Sciatic nerve (tissue), 2 donors: ENCODE measurements at places on chromosomes 3 and 15.

DNA sequence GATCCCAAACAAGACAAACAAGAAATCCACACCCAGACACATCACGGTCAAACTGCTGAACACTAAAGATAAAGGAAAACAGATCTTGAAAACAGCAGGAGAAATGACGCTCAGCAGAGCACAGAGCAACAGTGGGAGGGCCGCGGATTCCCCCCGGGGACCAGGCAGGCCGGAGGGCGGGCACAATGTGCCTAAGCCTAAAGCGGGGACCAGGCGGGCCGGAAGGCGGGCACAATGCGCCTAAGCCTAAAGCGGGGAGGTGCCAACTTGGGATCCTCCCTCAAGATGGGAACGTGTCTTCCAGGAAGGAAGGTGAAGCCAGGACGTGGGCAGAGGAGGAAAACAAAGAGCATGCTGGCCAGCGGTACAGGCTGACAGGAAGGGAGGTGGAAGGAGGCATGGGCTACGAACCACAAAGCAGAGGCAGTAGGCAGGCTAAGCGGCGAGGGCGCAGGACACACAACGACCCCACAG is 31.1 kb downstream of the CYFIP1 start:
- peak; percentile 78 for DNase-seq

GRCh38 chr15:62739507-62739906 is 303.0 kb upstream of the TPM1 start:
- DNase-seq = no peak

- no peak for DNase-seq
Observed at GRCh38 chr3:159632851-159633250, 355.8 kb upstream of the IL12A start.

DNA sequence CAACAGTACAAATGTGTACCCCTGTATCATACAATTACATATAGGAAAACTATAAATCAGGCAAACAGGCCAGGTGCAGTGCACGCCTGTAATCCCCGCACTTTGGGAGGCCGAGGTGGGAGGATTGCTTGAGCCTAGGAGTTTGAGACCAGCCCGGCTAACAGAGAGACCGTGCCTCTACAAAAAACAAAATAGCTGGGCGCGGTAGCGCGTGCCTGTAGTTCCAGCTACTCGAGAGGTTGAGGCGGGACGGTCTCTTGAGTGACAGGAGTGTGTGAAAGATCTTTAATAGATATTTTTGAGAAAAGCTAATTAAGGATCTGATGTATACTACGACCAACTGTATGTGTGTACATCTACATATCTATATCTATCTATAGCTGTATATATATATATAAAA is 33.8 kb upstream of the BDH1 start:
- DNase-seq = no peak

DNA sequence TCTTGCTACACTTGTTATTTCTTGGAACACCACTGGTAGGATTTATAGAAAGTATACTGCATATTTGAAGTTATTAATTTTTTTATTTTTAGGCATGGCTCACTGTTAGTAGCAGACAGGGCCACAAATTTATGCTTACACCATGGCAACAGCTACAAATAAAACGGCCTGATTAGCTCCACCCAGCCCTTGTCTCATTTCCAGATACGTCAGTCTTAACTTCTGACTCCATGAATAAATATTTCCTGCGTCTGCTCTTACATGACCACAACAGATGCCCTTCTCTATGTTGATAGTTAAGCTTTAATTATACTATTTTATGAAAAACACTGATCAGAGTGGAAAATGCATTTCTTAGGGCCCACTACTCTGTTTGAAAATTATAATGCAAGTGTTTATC is 62.3 kb upstream of the CPOX start:
- DNase-seq = no peak

DNA sequence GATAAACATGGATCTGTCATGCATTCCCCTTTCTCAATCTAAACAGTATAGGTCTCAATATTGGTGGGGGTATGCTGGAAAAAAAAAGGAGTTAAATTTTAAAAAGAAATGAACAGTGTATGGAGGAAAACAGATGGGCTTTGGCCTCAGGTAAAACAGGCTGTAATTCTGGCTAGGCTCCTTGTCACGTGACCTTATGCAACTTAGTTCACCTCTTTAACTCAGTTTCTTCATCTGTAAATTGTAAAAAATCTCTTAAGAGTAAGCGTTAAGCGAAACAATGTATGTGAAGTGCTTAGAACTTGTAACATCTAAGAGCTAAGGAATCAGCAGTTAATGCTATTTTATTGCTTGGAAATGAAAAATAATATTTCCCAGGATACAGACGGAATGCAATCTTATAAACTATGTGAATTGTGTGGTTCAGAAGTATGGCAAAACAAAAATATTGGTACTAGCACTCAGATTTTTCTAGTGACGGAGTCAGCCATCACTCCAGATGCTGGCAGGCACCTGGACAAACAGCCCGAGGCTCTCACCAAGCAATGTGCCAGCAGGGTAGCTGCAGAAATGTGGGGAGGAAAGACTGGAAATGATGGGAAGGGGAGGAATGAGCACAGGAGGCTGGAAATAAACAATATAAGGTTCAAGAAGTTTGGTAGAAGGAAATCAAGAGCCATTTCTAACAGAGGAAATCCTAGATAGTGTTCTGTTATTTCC is 172.8 kb downstream of the USP13 start:
- no peak for DNase-seq

DNA sequence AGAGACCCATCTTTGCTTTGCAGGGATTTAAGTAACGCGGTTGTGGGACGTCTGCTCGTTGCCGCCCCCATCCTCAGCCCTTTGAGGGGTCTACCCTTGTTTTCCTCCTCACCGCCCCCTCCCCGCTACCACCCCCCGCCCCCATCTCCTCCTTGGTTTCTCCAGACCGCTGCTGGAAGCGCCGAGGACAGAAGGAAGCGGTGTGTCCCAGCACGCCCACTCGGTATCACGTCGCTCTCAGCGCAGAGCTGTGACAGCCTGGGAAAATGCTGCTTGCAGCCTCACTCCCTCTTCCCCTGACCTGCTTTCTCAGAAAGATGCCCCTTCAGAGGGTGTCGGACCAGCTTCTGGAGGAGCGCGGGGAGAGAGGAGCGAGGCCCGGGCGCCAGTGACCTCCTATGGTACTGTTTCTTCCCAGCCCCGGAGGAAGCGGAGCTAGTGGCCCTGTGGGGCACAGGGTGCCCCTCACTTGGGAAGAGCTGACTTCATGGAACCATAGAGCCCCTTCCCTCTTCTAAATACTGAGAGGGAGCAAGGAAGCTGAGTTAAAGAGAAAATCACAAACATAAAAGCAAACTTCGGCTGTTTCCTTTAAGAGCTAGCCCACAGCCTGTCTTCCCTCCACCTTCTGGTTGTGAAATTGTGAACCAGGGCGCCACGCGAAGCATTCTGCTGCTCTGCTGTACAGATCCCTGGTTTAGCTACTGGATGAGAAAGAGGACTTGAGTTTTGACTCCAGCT is 698 bp downstream of the IL1RAP start:
- DNase-seq = peak; percentile 73

- no peak for DNase-seq
Observed at GRCh38 chr3:138364356-138365252, 16.2 kb downstream of the MRAS start.

GRCh38 chr3:24443476-24443875 is 51.2 kb downstream of the THRB start:
- DNase-seq = no peak

DNA sequence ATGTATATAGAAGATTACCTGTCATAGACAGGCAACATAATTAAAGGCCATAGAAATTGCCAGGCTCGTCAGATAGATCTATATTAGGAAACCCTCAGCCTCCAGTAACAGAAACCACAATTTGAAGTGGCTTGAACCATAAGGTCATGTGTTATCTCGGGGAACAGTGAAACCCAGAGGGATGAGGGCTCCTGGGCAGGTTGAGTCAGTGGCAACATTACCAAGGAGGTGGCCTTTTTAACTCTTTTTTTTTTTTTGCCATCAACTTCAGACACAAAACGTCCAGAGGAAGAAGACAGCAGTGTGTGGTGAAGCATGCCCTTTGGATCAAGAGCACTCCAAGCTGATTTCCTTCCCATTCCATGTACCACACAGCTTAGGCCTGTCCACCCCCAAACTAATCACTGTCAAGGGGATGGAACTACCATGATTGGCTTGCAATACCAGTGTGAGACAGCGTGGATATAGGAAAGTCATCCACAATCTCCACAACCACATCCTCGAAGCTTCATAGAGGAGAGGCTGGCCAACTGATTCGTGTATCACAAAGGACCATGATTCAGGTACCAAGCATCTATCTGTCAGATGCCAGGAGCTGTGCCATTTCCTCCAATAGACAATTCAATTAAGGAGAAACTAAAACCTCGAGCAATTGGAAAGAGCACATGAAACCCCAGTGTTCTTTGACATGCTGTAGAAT is 999 bp upstream of the KIF7 start:
- peak; percentile 0 for DNase-seq

- no peak for DNase-seq
Observed at GRCh38 chr3:185503521-185503920, 4.7 kb upstream of the TMEM41A start.

- DNase-seq = no peak
Observed at GRCh38 chr3:103511891-103512290, 1077.1 kb downstream of the ZPLD1 start.

DNA sequence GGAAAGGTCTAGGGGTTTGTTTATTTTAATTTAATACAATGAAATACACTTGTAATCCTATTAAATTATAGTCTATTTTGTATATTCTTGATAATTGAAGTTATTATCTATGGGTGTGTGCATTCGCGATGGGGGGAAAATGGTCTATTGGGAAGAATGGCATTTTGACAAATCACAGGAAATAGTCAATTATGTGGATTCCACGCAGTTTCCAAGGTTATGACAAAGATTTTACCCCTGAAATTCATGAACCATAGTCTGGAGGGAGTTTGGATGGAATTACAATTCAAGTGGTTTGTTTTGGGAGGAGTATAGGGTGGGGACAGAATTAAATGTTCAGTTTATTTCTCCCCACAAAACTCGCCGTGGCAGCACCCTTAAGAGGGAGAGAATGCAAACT is 66.5 kb downstream of the RBMS3 start:
- no peak for DNase-seq

DNA sequence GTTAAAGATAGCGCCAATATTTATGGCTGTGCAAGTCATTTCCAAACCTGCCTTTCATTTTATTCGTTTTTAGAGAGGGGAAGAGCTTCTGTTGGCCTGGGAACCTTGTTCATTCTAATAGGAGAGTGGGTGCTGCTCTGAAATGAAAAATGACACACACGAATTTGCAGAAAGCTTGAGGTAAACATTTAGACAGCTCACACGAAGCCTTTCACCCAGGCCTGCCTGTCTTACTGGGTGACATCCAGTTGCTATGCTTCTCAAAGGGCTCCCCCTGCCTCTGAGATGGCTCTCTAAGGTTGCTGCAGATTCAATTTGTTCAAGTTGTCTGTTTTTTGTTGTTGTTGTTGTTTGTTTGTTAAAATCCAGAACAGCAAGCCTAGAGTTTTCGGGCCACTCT is 18.2 kb downstream of the PEX5L start:
- no peak for DNase-seq

GRCh38 chr3:48388966-48389365 is 16.9 kb downstream of the FBXW12 start:
- no peak for DNase-seq

DNA sequence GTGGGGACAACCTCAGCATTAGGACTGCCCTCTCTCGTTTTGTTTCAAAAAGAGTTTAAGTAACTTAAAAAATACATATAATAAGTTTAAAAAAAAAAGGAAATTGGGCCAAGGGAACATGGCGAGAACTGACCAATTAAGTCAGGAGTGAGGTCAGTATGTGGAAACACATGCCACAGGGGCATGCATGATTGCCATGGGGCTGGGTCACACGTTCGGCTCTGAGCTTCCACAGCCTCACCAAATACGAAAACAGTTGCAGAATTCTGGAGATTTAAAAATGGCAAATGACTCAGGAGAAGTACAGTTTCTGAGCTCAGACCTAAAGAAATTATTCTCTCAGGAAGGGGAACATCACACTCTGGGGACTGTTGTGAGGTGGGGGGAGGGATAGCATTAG is 24.1 kb downstream of the PDE8A start:
- no peak for DNase-seq

DNA sequence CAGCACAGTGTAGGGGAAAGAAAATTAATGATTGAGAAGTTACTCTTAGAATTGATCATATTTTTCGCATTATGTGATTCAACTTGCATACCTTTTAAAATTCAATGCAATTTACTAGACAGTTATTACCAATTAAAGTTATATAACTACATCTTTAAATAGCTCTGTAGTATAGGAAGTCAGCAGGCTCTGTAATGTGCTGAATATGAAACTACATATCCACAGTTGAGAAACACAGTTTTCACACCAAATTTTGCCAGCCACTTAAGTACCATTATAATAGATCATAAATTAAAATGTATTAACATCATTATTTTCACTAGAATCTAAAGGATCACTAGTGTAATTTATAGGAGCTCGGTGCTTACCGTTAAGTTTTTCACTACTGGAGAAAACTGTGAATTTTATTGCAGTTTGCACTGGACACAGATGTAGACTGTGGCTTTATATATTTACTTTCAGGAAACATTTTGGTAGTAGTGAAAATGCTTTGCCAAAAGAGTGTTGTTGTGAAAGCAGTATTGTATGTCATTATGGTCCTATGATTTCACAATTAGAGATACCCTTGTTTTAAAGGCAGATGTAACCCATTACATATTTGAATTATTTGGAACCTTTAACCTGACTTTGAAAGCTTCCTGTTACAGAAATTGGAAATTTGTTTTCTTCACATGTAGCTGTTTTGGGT is 113.6 kb downstream of the PLCL2 start:
- DNase-seq = no peak

DNA sequence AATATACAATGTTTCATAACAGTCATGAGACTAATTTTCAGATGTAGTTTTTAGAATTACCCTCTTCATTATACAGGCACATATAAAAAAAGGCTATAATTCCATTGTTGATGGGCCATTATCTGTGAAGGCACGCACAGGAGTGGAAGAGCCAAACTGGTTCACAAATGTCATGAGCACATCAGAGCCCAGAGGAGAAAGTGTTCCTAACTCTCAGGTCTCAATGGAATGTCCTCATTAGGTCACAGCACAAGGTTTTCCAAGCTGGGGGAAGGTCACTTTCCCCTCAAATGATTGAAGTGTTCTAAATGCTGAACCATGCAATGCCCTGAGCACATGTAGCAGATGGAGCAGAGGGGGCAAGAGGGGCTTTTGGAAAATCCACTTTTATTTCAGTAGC is 41.2 kb downstream of the GJD2 start:
- no peak for DNase-seq

DNA sequence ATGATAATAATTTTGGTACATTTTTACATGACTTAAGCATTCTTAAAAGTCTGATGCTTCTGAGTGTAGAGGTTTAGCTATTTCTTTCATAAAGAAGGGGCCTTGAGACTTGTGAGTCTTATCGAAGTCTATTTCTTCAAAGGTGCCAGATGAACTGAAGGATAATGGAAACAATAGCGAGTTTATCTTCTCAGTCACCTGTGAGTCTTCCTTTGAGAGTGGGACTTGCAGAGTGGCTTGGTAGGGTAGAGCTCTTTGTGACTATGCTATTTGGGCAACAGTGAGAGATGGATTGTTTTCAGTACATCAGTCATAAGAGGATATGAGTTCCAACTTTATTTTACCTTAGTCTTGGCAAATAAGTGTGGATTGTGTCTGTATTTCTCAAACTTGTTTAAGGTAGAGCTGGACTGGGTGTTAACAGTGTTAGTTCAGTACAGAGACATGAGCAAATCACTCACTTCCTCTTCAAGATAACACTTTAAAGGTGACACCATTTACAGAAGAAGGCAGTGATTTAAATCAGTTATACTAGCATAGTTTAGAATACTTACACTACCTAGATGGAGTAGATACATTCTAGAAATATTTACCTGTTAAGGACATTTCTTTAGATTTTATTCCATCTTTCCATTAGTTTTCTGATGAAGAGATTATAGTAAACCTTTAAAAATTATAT is 3.2 kb downstream of the AKAP13 start:
- DNase-seq = no peak
